ENCODE measurements at places on chromosomes 11 and 22.

GRCh38 chr22:42841444-42841843 is 15.6 kb downstream of the ARFGAP3 start:
- peak; percentile 45 for DNase-seq

- DNase-seq: peak; percentile 39
Observed at GRCh38 chr11:86934926-86935579, 20.1 kb downstream of the FZD4 start.

DNA sequence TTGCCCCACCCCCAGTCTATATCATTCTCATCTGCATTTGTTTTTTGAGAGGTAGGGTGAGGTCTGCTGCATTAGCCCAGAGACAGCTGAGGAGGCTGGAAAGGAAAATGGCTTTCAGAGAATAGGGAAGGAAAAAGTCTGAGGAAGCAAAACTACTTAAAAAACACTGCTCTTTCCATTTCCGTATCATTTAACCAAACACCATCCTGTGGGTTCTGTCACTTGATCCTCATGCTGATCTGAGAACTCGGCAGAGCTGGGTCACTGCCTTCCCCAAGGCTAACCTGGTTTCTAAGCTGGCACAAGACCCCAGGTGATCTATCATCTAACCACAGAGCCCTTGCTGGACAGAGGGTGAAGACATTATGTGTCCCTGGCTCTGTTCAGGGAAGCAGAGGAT is 1.2 kb downstream of the FOLR2 start:
- DNase-seq: no peak

DNA sequence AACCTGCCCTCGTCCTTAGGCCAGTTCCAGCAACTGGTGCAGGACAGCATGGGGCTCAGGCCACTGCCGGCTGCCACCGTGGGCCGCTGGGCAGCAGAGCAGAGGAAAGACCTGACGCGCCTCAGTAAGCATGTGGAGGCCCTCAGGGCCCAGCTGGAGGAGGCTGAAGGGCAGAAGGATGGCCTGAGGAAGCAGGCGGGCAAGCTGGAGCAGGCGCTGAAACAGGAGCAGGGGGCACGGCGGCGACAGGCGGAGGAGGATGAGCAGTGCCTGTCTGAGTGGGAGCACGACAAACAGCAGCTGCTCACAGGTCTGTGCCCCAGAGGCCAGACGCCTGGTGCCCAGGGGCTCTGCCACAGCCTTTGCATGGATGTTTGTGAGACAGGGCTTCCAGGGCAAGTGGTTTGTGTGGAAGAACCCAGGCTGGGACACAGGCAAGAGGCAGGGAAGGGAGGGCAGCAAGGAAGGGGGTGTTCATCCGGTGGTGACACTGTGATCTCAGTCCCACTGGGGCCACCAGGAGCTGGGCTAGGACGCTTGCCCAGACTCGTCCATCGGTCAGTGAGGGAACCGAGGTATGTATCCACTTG is 13.9 kb downstream of the CCDC157 start:
- DNase-seq: no peak

GRCh38 chr22:20868025-20868962 is 9.5 kb downstream of the SNAP29 start:
- no peak for DNase-seq

- no peak for DNase-seq
Observed at GRCh38 chr11:110031171-110031570, 62.0 kb upstream of the ZC3H12C start.
